CD8-positive, alpha-beta memory T cell (primary cell): ENCODE measurements at places on chromosomes 5 and 9.

DNA sequence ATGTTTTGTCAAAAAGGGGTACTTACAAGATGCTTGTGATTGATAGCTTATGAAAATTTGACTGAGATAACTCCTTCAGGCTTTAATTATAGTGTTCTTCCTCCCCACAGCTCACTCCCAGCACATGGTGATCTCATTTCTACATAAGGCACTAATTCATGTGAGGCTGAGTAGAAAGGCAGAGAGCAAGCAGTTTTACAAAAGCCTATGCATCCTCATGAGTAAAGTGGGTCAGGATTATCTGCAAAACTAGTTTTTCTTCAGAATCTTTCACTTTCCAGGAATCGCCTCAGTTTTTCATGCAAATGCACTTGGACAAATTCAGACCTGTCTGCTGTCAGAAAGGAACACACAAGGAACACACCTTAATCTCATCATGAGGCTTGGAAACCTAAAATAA, 92.1 kb upstream of the FBN2 start:
- no peaks in the 10 kb centered on the region for H3K27me3 ChIP-seq
- no peak overlapping the region for H3K27ac ChIP-seq
- no peak overlapping the region for H3K4me3 ChIP-seq
- no peaks in the 10 kb centered on the region for H3K4me1 ChIP-seq
- no peak for DNase-seq

DNA sequence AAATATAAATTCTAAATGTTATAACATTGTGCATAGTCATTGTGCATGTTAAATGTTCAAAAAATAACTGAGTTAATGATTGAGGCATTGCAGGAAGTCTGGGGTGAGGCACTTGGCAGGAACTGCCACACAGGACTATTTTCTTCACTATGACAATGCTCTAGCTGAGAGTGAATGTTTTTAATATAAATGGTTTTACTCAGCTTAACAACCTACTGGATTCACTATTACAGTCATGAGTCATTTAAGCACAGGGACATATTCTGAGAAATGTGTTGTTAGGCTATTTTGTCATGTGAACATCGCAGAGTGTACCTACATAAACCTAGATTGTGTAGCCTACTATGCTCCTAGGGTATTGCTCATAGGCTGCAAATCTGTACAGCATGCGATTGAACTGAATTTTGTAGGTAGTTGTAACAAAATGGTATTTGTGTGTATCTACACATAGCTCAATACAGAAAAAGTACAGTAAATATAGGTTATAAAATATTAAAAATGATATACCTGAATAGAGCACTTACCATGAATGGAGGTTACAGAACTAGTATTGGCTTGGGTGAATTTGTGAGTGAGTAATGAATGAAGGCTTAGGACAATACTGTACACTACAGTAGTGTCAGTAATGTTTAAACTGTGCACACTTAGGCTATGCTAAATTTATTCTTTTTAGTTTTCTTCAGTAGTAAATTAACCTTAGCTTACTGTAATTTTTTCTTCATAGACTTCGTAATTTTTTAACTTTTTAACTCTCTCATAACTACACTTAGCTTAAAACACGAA, 346.1 kb upstream of the PTGER4 start:
- H3K36me3 ChIP-seq, result no peaks in the 10 kb centered on the region
- DNase-seq, result no peak
- no peaks in the 10 kb centered on the region for H3K27me3 ChIP-seq
- H3K4me3 ChIP-seq, result no peak overlapping the region
- H3K27ac ChIP-seq, result no peak overlapping the region

DNA sequence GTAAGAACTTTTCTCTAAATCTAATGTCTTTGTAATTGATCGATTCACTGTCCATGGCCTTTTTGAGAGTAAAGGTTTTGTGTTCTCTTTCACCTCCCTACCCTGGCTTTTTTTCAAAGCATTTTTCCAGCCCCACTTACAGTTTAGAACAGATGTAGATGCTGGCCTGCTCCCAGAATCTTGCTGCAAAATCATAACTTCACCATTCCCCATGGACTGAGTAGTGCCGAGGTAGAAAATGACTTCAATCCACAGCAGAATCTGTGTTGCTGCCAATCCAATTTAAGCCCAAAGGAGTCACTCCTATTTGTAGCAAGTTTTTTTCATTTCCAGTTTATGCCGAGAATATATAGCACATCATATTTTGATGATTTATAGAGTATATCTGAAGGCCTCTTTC, 46.5 kb upstream of the CEMIP2 start:
- H3K4me1 ChIP-seq, result peaks cover 8% of the 10 kb centered on the region
- no peak overlapping the region for H3K27ac ChIP-seq
- H3K36me3 ChIP-seq, result no peaks in the 10 kb centered on the region
- H3K27me3 ChIP-seq, result no peaks in the 10 kb centered on the region
- no peak for DNase-seq

GRCh38 chr5:26833596-26833995, 204.8 kb downstream of the CDH9 start:
- H3K27ac ChIP-seq, result no peak overlapping the region
- no peak for DNase-seq
- no peaks in the 10 kb centered on the region for H3K4me1 ChIP-seq
- no peaks in the 10 kb centered on the region for H3K36me3 ChIP-seq
- H3K4me3 ChIP-seq, result no peak overlapping the region

DNA sequence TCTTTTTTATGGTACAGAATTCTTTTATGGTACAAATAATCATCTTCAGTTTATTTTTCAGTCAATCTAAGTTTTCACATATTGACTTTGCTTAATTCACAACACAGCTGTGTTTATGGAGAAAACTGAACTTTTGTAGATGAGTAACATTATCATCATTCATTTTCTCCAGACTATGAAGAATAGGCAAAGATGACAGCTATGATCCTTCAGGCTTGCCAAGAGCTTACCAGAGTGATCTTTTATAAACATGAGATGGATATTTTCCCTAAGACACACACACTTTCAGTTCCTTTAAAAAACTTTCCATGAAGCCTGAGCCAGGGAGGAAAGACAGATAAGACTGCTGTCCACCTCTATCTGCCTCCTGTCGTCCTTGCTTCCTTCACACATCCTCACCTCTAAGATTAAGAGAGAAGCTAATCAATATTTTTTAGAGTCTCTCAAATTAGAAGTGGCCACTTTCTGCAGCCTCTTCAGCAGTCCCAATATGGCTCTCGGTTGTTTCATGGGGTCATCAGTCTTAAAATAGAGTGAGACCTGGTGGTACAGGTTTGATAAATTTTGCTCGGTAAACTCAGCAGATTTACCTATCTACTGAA, 108.1 kb upstream of the SLC27A6 start:
- H3K4me1 ChIP-seq, result no peaks in the 10 kb centered on the region
- no peak overlapping the region for H3K27ac ChIP-seq
- no peak for DNase-seq
- no peak overlapping the region for H3K4me3 ChIP-seq
- no peaks in the 10 kb centered on the region for H3K36me3 ChIP-seq

- no peaks in the 10 kb centered on the region for H3K4me1 ChIP-seq
- H3K27me3 ChIP-seq, result no peaks in the 10 kb centered on the region
- H3K4me3 ChIP-seq, result no peak overlapping the region
- H3K36me3 ChIP-seq, result peaks cover 8% of the 10 kb centered on the region
- no peak for DNase-seq
Measured at GRCh38 chr5:142878638-142879037, 108.5 kb downstream of the ARHGAP26 start.

DNA sequence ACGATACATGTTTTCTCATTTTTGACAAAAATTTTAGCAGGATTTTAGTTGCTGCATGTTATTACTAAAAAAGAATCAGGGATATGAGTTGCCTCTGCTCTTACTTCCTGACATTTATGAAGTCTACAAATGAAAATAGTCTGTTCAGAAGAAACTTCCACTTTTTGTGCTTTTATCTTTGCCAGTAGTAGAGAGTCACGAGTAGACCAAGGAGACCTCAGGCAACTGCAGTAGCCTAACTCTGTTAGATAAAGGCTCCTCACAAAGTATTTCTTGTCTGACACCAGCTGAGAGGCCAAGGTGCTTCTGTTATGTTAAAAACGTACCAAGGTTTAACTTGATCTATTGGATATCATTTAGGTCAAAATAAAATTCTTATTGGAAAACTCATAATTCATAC, 333.9 kb downstream of the NR2F1-AS1 start:
- H3K36me3 ChIP-seq, result no peaks in the 10 kb centered on the region
- H3K27me3 ChIP-seq, result no peaks in the 10 kb centered on the region
- no peaks in the 10 kb centered on the region for H3K4me1 ChIP-seq
- H3K4me3 ChIP-seq, result no peak overlapping the region
